ENCODE measurements at places on chromosomes 4 and X.

- no peak for DNase-seq
Observed at GRCh38 chr4:15012017-15012788, 9.9 kb downstream of the CPEB2 start.

- no peak for DNase-seq
Observed at GRCh38 chr4:124288706-124289486, 423.6 kb downstream of the ANKRD50 start.

DNA sequence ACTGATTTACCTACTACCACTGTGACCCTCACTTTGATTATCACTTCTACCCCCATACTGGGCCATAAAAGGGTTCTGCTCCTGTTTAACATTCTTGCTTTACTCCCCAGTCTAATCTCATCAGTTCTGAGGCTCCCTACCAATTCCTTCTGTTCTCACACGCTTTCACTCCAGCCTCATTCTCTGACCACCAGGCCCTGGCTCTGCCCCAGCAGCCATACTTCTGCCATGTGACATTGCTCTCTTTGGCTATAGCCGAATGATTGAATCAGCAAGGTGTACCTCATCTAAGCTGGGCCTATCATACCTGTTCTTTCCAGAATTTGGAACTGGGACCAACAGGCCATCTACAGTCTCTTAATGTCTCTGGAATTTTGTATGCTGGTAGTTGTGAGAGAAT, 14.4 kb upstream of the ELF2 start:
- DNase-seq, result no peak

DNA sequence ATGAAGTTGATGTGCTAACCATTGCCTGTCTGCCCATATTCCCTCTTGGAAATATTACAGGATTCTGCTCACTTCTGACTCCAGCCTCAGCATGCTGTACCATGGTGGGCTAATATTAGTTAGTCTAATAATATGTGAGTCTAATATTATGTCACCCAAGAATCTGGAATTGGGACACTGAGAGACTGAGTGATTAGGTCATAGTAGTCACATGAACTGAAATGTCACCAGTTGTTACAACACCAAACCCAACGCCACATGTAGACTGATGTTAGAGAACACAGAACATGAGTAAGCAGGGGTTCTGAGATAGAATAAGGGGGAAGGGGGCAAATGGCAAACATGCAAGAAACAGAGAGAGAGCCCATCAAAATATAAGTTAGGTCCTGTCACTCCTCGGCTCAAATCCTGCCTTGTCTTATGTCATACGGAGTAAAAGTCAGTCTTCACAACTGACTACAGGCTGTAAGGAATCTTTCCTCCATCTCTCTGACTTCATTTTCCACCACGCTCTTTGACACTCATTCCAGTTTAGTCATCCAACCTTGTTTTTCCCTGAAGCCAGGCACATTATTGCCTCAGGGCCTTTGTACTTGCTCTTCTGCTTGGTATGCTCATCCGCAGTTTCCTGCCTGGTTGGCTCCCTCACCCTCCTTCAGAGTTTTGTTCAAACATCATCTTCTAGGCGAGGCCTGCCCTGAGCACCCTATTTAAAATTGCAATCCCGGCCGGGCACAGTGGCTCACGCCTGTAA, 9.6 kb upstream of the SLAIN2 start:
- no peak for DNase-seq

DNA sequence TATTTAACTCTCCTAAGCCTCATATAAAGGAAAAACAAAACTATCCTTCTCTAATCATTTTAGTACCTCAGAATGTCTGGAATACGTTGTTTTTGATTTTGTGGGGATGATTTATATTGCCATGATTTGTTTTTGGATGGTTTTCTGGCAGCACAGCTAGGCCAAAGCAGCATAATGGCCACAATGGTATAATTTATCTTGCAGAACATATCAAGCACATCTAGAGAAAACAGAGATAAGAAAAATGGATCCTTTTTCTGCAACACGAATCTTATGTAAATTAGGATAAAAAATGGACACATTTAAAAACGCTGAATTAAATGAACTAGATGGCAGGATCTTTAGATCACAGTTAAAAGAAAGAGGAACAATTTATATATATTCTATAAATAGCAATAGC, 269.9 kb upstream of the FAT4 start:
- DNase-seq, result no peak

DNA sequence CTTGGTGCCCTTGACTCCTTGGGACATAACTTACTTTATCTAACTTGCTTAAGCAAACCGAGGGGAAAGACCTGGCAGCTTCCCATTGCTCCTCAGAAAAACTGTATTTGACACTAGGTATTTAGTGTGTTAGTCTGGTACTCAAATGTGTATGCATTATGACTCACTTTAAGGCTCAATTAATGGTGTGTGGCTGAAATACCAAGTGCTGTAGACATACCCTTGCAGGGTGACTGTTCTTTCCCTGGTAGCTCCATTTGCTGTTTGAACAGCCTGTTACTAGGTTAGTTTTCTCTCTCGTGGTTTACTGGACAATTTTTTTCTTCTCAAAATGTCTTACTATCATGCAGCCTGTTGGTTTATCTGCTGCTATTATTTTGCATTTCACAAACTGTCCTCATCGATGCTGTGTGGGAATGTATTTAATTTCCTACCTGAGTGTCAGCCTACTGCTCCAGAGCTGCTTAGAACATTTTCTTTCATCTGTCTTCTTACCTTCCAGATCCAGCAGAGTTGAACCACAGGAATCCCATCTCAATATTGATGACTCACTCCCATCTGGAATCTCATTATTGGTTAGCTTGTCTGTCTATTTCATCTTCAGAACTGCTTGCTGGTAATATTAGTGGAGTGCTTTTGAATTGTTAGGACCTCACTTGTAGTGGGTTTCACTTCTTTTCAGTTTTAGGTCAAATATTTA, 158.0 kb upstream of the FAT1 start:
- DNase-seq, result no peak

DNA sequence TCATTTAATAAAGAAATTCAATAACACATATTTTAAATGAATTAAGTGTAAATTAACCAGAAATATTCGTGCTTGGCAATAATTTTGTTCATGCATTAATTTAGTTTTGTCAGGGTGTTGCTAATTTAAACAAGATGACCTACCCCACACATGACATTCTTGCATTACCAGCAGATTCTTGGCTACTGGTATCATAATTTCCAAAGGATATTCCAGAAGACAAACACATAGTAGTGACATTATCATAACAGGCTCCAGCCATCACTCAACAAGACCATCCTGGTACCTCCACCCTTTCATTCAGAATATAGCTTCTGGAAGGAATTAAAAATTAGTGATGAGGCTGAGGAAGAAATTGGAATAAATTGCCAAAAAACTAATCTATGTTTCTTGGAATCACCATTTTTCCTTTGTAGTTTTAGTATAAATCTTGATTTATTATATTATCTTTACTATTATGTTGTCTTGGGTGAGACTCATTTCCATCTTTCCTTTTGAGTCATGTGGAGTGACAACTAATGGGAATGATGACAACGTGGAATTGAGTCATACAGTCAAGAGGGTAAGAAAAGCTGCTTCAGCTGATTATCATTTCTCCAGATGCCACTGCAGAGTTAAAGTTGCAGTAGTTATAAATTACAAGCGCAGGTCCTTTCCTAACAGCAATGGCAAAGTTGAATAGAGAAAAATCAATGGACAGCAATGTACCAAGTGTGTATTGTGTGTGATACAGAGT, 30.9 kb upstream of the HHIP start:
- DNase-seq, result no peak

DNA sequence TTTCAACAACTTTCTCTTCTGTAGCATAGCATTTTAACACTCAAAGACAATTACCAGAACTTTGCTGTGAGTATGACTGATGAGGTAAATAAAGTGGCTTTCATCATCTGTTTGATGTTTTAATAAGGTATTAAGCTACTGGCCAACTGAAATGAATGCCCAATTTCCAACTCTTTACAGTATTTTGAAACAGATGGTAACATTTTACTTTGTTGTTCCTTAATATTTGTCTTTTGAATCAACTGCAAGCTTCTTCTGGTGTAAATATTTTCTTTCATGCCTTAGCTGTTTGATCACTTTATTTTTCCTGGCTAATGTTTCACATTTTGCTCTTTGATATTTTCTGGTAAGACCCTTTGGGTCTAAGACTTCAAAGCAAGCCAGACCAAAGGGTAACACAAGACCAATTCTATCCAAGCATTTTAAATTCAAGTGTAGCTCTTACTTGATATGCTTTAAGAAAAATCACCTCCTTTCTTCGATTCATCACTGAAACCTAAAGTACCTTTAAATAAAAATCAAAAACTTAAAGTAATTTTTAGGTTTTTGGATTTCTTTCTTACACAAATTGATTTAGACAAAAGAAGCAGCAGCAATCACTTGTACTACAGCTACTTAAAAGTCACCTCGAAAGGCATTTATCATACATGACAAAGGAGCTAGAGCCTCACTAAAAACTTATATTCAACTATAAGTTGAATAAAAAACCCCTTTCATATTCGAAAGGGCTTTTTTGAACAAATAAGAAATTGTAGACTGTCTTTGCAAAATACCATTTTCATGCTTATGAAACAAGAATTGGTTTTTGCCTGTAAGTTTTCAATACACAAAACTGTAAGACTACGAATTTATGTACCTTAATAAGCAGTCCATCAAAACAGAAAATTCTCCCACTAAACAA, 57.6 kb downstream of the TBCK start:
- DNase-seq, result no peak

DNA sequence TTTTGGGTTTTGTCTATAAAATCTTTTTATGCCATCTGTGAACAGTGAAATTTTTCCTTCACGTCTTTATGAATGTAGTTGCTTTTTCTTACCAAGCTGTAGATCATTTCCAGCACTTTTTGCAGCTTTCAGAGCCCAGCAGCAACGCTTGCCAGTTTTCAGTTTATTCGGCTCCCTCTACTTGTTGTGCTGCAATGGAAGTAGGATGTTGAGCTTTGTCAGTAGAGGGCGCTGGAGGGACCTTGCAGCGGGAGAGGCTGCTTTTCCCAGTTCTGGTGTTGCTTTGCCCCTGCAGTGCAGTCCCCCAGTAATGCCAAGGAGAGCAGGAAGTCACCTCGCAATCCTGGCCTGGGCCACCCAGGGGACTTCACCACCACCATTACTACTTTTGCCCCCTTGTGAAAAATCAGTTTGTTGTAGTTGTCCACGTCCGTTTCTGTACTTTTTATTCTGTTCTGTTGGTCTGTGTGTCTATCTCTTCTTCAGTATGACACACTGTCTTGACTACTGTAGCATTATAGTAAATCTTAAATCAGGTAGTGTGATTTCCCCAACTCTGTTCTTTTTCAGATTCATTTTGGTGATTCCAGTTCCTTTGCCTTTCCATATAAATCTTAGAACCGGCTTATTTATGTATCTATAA, 21.8 kb downstream of the CMC4 start:
- peak; percentile 59 for DNase-seq

GRCh38 chr4:147220833-147221232, 260.1 kb upstream of the EDNRA start:
- DNase-seq, result no peak

GRCh38 chr4:26308568-26308967, 12.2 kb upstream of the RBPJ start:
- peak; percentile 31 for DNase-seq

- DNase-seq, result no peak
Observed at GRCh38 chrX:31279359-31279758, 207.5 kb upstream of the FTHL17 start.

DNA sequence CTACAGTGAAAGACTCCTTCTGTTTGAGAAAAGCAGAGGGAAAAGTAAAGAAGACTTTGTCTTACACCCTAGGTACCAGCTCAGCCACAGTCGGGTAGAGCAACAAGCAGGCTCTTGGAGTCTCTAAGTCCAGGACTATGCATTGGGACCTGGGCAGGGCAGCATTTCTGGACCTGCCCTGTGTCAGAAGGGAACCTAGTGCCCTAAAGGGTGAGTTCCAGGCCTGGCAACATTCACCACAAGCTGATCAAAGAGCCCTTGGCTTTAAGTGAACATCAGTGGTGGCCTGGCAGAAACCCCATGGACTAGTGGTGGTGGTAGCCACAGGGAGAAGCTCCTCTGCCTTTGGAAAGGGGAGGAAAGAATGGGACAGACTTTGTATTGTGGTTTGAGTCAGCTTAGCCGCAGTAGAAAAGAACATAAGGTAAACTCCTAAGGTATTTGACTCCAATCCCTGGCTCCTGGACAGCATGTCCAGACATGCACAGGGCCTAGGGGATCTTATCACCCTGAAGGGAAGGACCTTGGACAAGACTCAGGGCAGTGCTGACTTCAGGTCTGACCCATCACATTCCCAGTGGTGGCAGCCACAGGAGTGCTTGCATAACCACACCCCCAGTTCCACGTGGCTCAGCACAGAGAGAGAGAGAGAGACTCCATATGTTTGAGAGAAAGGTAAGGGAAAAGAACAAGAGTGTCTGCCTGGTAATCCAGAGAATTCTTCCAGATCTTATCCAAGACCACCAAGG, 32.6 kb downstream of the CCDC158 start:
- no peak for DNase-seq

- no peak for DNase-seq
Observed at GRCh38 chrX:125998432-125998831, 167.7 kb downstream of the DCAF12L2 start.

- no peak for DNase-seq
Observed at GRCh38 chr4:37455301-37456131, 211.0 kb downstream of the NWD2 start.

- no peak for DNase-seq
Observed at GRCh38 chrX:31179203-31179602, 107.4 kb upstream of the FTHL17 start.

DNA sequence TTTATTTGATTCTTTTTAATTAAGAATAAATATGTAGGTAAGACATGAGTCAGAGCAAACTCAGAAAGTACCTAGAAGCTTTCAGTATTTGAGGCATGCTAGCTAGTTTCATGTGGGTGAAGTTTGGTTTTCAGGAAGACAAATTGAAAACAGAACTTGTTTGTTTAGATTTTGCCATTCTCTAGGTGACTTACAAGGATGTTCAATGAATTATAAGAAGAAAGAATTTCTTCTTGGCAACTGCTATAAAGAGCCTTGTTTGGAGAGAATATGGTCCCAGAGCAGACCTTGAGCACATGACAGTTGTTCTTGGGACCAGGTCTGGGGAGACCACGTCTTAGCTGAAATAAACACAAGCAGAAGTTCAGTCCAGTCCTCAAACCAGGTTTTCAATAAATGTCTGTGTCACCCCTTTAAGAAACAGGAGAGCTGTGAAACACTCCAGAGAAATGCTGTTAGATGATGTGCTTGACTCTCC, 38.0 kb upstream of the IL21 start:
- DNase-seq, result no peak

- no peak for DNase-seq
Observed at GRCh38 chr4:71130827-71131603, 137.6 kb downstream of the DCK start.

- no peak for DNase-seq
Observed at GRCh38 chrX:149060921-149061320, 444.2 kb downstream of the IDS start.

All from CD4-positive, alpha-beta T cell treated with Interleukin-10 for 1 hour (primary cell).